ENCODE measurements at places on chromosomes 13 and 19.

DNA sequence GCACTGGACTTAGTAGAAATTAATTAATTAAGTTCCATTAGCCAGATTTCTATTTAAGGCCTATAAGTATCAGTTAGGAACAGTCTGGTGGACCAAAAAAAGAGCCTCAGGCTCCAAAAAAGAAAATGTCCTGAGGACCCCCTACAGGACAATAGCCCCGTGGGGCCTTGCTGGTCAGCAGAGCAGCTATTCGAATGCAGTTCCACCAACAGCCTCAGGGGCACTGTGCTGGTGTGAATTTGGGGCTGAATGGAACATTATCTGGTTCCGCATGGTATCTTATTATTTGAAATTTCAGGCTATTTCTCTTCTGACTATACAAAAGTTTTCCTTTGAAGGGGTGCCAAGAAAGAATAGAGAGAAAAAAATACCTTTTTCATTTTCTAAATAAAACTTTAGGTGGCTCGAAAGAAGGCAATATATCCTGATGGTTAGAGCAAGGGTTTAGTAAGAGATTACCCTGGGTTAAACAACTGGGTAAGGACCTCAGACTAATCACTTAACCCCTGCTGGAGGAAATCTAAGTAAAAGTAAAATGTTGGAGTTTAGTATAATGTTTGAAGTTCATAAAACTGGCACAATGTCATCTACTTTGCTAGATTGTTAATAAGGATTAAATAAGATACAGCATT is 147.2 kb downstream of the MIPEP start:
- DNase-seq = no peak

- DNase-seq = no peak
Measured at GRCh38 chr13:47705185-47705584, 295.9 kb downstream of the SUCLA2 start.

GRCh38 chr13:45812695-45813372 is 38.7 kb downstream of the SIAH3 start:
- no peak for DNase-seq

DNA sequence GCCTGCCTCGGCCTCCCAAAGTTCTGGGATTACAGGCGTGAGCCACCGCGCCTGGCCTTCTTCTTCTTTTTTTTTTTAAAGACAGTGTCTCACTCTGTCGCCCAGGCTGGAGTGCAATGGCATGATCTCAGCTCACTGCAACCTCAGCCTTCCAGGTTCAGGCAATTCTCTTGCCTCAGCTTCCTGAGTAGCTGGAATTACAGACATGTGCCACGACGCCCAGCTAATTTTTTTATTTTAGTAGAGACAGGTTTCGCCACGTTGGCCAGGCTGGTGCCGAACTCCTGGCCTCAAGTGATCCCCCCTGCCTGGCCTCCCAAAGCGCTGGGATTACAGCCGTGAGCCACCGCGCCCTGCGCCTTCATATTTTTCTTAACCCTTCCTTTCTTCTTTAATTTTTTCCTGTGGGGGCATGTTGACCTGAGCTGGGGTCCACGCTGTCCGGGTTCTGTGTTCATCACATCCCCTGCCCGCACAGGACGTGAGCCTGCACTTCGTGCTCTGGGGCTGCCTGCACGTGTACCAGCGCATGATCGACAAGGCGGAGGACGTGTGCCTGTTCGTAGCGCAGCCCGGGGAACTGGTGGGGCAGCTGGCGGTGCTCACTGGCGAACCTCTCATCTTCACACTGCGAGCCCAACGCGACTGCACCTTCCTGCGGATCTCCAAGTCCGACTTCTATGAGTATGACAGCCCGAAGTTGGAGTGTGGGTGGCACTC is 14.1 kb downstream of the PNPLA6 start:
- no peak for DNase-seq

GRCh38 chr13:75687150-75687763 is 51.1 kb downstream of the LMO7 start:
- no peak for DNase-seq

DNA sequence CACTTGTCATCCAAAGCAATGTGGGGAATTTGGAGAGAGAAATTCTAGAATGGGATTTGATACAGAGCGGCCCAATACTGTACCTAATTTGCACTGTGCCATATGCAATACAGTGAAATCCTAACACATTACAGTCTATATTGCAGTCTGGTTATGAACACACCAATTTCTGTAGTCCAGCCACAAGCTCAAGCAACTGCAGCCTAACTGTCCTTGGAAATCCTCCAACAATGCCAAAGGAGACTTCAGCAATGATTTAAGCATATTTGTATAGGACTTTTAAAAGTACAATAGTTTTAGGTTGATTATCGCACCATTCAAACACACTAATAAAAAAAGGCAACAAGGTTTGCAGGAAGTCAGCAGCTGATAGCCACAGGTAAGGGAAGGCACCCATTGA is 17.3 kb downstream of the DIAPH3 start:
- DNase-seq = no peak

- no peak for DNase-seq
Measured at GRCh38 chr13:97583907-97584497, 150.0 kb downstream of the RAP2A start.

GRCh38 chr13:49608651-49609331 is 19.5 kb upstream of the ARL11 start:
- DNase-seq = no peak

DNA sequence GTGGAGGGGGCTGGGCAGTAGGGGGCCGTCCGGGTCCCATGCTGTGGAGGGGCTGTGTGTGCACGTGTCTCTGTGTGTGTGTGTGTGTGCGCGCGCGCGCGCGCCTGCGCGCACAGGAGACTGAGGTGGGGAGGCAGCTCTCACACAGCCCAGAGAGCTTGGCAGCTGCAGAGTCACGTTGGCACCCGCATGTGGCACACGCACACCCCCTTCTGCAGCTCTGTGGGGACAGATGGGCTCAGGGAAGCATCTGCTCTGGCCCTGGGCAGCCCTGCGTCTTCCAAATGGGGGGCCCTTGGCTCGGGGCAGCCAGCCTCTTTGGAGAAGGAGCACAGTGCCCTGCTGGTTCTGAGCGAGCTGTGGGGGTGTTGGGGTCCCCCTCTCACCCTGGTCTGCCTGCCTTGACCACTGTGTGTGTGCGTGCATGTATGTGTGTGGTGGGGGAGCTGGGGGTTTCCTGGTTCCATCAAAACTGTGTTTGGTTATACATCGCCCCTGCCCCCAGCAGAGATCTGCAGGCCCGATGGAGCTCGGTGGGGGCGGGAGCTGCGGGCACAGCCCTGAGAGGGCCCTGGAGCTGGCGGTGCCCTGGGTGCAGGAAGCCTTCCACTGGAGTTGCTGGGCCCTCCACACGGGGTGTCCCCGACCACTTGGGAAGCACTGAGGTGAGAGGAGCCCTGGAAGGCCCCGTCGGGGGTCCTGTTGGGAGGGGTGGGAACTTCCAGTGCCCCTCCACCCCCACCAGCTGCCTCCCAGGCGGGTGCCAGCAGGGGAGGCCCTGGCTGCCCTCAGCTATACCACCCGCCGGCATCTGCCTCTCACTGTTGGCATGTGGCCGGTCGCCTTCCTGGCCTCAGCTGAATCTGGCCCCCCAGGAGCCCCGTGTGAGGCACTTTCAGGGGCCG is 67.1 kb downstream of the KDM4B start:
- no peak for DNase-seq

- DNase-seq = no peak
Measured at GRCh38 chr13:114035583-114036531, 62.0 kb upstream of the C13orf46 start.

GRCh38 chr19:4393947-4394590 is 6.3 kb downstream of the SH3GL1 start:
- no peak for DNase-seq

Data from activated CD4-positive, alpha-beta T cell treated with anti-CD3 and anti-CD28 coated beads for 4 hours (primary cell).